ENCODE measurements at places on chromosomes 3 and 15.

DNA sequence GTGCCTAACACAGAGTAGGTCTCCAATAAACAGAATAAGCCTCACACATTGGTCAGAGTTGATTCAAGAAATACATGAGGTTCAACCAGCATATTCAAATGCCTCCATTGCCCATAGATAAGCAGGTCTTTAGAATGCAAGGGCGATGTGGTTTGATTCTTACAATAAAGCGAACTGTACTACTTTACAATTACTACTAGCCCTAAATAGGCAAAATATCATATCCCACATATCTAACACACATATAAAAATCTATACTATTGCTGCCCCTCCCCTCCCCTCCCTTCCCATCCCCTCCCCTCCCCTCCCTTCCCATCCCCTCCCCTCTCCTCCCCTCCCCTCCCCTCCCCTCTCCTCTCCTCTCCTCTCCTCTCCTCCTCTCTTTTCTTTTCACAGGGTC is 6.7 kb upstream of the GRM7 start:
- DNase-seq = no peak

DNA sequence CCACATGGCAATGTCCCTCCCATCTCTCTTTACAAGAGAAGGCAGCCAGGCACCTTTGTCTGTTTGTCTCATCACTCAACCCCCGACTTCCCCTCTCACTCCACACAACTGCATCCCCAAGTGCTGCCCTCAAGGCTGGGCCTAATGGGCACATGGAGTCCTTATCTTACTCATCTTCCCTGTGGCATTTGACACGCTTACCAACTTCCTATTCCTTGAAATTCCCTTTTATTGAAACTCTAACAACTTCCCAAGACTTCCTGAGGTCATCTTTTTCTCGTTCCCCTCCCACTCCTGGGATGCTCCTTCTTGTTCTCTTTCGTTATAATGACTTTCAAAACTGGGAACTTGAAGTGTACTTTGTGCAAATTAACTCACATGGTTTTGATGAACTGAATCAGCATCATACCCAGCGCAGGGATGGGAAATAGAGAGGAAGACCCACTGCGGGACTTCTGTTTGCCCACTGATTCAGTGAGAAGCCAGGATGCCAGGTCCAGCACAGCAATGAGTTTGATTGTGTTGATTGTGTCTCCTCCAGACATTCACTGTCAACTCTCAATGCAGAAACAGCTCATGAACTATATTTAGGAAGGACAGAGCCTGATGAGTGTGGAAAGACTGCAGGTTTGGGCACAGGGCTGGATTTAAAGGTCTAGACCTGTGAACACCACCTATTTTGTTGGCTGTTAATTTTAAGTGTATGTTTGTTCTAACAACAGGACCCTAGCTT is 104.7 kb upstream of the TNIK start:
- peak; percentile 11 for DNase-seq

GRCh38 chr3:44365952-44366351 is 27.4 kb downstream of the TCAIM start:
- DNase-seq = no peak

DNA sequence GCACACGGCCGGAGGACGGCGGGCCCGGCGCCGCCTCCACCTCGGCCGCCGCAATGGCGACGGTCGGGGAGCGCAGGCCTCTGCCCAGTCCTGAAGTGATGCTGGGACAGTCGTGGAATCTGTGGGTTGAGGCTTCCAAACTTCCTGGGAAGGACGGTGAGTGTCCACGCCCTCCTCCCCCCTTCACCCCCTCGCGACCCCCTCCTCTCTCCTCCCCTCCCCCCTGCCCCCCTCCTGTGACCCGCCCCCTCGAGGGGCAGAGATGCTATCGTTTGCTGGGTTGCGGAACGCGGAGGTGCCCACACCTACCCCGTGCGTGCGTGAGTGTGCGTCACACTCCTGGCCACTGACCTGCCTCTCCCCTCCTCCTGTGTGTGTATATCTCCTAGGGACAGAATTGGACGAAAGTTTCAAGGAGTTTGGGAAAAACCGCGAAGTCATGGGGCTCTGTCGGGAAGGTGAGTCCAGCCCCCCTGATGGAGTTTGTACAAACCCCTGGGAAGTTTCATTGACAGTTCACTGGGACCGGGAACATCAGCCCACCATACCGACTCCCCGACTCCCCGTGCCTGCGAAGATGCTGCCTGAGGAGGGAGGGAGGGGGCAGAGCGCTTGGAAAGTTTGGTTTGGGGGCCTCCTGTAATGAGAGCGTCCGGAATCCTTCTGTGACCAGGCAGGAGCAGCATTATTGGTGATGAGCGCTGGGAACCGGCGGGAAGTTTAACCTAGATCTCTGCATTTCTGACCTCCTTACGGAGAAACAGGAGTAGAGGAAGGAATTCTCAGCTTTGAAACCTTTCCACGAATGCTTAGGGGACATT is 795 bp upstream of the SCAANT1 start:
- peak; percentile 59 for DNase-seq

DNA sequence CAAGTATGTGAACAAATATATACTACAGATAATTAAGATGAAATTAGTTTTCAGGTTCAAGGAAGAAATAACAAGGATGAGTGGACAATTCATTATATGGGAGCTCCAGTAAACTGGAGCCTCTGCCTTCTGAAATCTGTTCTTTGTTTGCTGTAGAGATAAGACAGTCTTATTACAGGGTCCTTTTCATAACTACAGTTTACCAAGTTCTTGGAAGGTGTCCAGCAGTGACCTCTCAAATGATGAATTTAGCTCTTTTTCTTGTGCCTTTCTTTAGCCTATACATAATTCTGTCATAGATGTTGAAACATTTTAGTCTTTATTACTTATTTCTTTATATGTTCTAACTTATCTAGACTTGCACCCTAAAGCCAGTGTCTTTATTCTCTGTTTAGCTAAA is 89.7 kb upstream of the GBE1 start:
- DNase-seq = no peak

DNA sequence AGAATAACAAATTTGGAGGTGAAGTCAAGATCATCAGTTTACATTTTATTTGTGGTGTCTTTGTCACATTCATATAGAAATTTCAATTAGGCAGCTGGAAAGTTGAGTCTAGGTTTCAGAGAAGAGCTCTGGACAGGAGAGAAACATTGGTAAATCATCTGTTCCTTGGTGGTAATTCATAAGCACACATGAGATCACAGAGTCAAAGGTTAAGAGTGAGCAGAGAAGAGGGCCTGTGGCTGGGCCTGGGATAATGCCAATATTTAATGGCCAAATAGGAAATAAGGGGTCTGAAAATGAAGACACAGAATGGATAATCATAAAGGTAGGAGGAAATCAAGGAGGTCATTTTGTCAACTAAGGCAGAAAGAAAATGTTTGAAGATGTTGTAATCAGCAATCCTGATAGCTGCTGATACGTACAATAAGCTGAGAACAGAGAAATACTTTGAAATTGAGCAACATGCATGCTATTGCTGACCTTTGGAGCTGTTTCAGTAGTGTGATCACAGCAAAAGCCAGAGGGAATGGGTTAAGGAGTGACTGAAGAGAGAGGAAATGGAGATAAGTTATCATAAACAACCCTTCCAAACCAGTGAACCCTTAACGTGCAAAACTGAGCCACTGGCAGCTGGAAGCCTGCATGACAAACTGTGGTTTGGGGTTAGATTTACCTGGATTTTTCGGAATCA is 692.8 kb downstream of the AGBL1 start:
- DNase-seq = no peak

- peak; percentile 43 for DNase-seq
Observed at GRCh38 chr3:67335813-67336212, 318.6 kb downstream of the SUCLG2 start.

- DNase-seq = no peak
Observed at GRCh38 chr15:77455696-77456321, 35.1 kb downstream of the HMG20A start.

GRCh38 chr15:79283252-79284048 is 928 bp downstream of the ANKRD34C start:
- peak; percentile 69 for DNase-seq

DNA sequence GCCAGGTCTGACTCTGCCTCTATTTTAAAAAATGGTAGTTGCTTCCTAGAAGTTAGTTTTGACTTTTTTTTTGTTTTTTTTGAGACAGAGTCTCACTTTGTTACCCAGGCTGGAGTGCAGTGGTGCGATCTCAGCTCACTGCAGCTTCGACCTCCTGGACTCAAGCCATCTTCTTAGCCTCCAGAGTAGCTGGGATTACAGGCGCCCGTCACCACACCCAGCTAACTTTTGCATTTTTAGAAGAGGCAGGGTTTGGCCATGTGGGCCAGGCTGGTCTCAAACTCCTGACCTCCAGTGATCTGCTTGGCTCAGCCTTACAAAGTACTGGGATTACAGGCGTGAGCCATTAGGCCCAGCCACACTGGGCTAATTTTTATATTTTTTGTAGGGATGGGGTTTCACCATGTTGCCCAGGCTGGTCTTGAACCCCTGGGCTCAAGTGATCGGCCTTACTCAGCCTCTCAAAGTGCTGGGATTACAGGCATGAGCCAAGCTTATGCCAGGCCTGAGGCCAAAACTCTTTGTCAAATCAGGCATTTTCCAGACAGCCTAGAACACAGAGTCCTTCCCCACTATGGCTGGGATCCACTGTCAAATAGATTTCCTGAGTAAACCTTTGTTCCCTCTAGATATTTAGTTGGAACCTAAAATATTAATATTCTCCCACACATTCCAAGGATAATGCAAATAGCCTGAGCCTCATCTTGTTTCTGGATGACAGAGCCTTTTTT is 13.7 kb downstream of the C3orf62 start:
- no peak for DNase-seq

DNA sequence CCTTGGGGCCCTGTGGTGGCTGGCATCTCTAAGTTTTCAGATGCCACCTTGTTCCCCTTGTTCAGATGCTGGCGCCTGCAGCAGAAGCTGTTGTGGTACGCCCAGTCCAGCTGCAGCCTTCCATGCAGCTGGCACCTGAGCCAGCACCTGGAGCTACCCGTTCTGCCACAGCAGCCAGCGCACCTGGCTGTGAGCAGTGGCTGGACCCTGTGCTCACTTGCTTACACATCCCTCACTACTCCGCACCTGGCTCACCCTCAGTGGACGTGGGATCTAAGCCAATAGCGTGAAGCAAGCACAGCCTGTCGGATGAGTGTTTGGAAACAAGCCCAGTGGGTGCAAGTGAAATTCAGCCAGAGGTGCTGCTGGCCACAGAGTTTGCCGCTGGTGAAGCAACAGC is 607.5 kb upstream of the BCHE start:
- no peak for DNase-seq

GRCh38 chr3:179026636-179027035 is 45.0 kb downstream of the ZMAT3 start:
- no peak for DNase-seq

DNA sequence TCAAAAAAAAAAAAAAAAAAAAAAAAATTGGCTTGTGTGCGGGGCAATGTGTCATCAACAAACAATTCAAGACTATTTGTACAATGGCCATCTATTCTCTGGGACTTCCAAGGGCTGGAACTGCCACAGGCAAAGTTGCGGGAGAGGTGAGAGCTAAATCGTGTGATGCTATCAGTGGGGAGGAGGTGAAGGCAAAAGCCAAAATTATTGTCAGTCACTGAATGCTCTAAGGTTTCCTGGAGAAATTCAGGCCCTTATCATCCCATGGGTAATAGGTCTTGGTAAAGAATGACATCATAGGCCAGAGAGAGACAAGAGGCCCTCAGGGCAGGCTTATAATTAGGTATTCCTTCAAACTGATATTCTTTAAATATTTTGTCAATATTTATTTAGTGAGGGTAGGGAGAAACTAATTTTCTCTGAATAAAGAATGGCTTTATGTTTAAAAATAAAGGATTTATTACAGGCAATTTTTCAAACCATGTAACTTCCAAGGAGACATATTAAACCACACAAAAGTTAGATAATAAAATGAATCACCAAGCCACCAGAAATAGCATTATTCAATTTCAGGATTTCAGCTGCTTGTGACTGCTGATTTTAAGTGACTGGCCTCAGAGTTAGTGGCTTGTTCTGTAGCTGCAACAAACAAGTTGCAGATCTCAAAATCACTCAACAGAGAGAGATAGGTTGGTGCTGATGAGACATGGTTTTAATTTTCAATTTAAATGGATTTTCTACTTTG is 226.3 kb upstream of the MRPL3 start:
- DNase-seq = no peak

All from hematopoietic multipotent progenitor cell treated with erythropoietin and hydrocortisone succinate and interleukin-3 and kit ligand, for 4 days (in vitro differentiated cells).